Ovary (tissue), 10 donors: ENCODE measurements at places on chromosomes 6 and 20. TPM values are rescaled to one million over a fixed set of nuclear protein-coding genes. Genes with fewer than 3 reads are reported as not detected.

Gene RNGTT
- 10.3 TPM for total RNA-seq

Gene OR5V1
- not detected for total RNA-seq

Gene VSX1
- total RNA-seq = 0.13 TPM

Gene CST4
- total RNA-seq = not detected

Gene TRIM15
- 0.72 TPM for total RNA-seq

Gene DPPA5
- total RNA-seq = not detected

Gene TRIM26
- 35.8 TPM for total RNA-seq

Gene TENT5A
- 27.5 TPM for total RNA-seq
